ENCODE measurements at places on chromosomes 1 and 21. TPM values are rescaled to one million over a fixed set of nuclear protein-coding genes. Genes with fewer than 3 reads are reported as not detected.

Gene SLC45A1
- total RNA-seq: 4.9 TPM

DNA sequence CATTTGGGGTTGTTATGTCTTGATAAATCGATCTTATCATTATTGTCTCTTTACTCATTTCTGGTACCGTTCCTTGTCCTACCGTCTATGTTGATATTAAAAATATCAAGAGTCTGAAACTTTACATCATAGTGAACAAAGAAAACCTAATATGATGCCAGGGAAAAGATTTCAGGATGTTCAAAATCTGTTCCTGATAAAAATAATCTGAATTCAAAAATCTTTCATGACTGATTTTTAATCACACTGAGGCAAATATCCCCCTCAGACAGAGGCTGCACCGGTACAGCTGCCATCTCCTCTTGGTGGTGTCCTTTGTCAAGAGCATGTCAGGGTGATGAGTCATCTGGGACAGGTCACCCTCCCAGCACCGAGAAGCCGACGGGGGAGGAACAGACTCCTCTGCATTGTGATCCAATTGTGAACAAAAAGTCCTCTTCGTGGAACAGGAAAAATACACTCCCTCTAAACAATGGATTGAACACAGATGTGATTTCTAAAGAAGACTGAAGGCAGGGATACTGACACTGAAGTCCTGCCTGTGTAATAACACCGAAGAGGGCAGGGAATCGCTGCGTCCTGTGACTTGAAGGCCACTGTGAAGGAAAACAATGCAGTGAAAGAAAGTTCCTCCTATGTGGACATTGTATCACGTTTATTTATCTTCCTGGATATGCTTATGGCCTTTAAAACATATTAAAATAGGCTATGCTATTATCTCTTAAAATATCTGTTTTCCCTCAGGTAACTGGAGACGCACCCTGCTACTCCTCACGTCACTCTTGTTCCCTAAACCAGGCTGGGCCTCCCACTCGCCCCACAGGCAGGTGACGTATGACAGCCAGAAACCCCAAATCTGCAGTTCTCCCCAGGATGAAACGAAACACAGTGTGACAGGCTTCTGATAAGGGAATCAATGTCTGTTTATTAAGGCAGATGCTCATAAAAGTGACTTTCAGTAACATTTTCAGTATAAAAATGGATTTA, 4.3 kb upstream of the SPATC1L start:
- DNase-seq: no peak

- DNase-seq: no peak
Observed at GRCh38 chr1:41020654-41021053, 871 bp downstream of the SLFNL1 start.

DNA sequence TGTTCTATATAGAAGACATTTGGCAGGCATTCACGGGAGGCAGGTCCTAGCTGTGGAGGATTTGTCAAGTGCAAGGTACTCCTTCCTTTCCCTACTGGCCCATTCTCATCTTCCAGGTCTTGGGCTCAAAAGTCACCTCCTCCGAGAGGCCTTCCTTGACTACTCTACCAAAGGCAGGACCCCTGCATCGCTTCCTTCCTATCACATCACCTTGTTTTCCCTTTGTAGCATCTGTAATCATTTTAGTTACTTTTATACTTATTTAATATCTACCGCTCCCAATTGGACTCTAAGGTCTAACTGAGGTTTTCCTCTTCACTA, 296.8 kb upstream of the KAZN start:
- DNase-seq: no peak

DNA sequence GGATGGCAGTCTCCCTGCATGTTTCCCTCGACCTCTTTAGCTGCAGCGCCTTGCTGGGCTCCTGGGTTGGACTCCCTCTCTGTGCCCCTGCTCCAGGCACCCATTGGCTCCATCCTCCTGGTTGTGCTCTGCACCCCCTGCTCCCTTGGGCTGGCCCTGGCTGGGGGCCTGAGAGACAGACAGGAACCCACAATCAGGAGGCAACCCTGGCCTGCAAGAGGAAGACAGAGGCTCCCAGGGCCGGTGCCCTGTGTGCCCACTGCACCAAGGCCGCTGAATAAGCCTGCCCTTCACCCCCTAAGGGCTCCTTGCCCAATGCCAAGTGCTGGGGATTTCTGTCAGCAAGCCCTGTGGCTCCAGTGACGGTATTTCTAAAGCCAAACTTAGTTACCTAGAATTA, 31.5 kb upstream of the LHX4 start:
- no peak for DNase-seq

Gene LDLRAD1
- total RNA-seq: not detected

DNA sequence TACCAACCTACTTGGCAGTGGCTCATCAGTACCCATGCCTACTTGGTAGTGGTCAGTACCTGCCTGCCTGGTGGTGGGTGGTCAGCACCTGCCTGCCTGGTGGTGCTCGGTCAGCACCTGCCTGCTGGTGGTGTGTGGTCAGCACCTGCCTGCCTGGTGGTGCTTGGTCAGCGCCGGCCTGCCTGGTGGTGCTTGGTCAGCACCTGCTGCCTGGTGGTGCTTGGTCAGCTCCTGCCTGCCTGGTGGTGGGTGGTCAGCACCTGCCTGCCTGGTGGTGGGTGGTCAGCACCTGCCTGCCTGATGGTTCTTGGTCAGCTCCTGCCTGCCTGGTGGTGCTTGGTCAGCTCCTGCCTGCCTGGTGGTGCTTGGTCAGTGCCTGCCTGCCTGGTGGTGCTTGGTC, 329.6 kb downstream of the RRAGC start:
- DNase-seq: no peak

Gene KRTAP6-1
- not detected for total RNA-seq

Gene SLC9C2
- total RNA-seq: 0.93 TPM

Gene SYNJ1
- total RNA-seq: 8.6 TPM

Gene TNFRSF9
- total RNA-seq: 2.3 TPM

GRCh38 chr1:231487019-231487418, 41.5 kb upstream of the TSNAX start:
- no peak for DNase-seq

Gene OR6N1
- total RNA-seq: not detected

- no peak for DNase-seq
Observed at GRCh38 chr1:235818632-235819136, 48.0 kb downstream of the LYST start.

- DNase-seq: no peak
Observed at GRCh38 chr21:40270047-40270446, 402.8 kb downstream of the PCP4 start.

Gene LCE2C
- total RNA-seq: not detected

GRCh38 chr1:93672069-93672468, 9.6 kb downstream of the BCAR3 start:
- DNase-seq: peak; percentile 40

GRCh38 chr1:58017641-58018040, 528.9 kb downstream of the OMA1 start:
- no peak for DNase-seq

Gene CHAF1B
- 9.2 TPM for total RNA-seq

GRCh38 chr1:197876894-197877293, 25.5 kb upstream of the C1orf53 start:
- no peak for DNase-seq

GRCh38 chr1:3633344-3634058, 8.7 kb downstream of the TPRG1L start:
- no peak for DNase-seq

Gene PDZK1
- 0.64 TPM for total RNA-seq

DNA sequence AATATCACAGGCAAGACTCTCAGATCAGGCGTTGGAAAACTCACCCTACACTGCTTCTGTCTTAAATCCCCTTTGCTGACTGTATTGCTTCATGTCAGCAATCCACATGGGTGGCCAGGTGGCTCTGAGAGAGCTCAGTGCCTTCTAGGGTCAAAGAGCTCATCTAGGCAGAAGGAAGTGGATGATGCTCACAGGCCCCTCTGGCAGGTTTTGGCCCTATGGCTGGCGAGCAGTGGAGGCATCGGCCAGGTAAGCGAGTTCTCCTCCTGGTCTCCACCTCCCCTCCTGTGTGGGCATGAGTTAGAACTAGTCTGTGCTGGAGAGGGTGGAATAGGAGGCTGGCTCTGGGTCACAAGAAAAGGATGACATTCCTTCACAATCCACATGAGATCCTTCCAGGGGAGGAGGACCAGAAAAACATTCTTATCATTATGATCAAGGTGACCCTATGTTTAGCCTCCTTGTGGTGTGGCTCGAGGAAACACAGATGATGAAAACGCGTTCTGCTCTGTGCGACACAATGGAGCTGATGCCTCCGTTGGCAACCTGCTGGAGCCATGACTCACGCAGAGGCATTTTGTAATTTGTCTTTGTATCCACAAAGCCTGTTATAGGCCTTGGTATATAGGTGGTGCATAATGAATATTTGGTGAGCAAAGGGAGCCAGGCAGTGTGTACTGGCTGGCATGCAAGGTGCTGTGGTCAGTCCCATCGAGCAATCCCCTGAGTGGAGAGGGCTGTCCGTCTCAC, 264.6 kb upstream of the RAB4A start:
- no peak for DNase-seq

DNA sequence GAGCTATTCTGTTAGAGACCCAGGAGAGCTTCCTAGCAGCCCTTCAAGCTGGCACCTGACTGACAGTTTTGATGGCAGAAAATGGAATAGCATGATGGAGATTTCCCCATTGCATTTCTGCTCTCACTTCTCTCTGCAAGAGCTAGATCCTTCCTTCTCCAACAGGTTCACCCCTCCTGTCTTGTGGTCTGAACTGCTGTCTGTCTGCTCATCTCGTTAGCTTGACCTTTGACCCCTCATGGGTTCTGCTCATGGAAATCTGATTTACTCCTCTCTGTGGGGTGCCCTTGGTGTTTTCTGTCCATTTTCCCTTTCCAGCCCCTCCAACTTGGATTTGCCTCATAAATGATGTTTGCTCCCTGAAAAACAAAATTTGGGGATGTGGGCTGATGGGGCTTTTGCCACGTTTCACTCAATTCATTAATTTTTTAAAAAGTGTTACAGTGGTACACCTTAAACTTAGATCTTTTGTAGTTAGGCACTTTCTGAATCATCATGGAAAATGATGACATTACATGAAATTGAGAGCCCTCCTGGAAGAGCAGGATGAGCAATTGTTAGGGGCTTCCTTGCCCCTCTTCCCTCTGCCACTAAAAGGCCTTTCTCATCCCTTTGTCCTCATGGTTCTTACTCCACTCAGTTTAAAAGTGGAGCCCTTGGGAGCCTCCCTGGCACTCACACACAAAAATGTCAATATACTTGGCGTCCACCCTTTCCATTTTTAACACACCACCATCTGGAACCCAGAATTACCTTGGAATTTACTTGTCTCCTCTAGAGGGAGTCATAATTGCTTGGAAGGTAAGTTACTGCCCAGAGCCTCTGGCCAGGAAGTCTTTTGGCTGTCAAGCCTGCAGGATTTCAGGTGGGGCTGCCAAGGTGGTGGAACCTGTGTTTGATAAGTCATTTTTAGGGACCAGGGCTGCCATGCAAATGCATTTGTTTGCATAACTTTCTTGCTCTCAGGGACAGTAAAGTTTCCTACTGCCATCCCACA, 31.9 kb upstream of the IL19 start:
- DNase-seq: no peak

DNA sequence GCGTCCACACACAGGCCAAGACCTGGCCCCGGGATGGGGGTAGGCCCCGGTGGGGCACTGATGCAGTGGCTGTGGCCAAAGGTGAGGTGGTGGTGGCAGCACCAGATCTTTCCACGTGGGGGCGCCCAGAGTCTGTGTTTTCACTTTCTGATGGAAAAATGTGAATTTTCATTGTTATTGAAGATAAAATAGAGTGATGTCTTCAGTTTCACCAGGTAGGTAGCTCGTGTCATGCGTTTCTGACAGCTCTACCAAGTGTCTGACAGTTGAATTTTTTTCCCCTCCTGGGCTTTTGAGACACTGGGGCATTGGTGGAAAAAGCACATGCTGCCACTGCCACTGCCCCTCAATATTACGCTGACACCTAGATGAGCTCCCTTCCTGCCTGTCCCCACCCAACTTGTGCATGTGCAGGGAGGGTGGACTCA, 40.0 kb upstream of the MAGOH start:
- peak; percentile 48 for DNase-seq

Gene FOXO6
- total RNA-seq: 34.8 TPM

- DNase-seq: no peak
Observed at GRCh38 chr1:190001187-190001586, 476.5 kb downstream of the BRINP3 start.

DNA sequence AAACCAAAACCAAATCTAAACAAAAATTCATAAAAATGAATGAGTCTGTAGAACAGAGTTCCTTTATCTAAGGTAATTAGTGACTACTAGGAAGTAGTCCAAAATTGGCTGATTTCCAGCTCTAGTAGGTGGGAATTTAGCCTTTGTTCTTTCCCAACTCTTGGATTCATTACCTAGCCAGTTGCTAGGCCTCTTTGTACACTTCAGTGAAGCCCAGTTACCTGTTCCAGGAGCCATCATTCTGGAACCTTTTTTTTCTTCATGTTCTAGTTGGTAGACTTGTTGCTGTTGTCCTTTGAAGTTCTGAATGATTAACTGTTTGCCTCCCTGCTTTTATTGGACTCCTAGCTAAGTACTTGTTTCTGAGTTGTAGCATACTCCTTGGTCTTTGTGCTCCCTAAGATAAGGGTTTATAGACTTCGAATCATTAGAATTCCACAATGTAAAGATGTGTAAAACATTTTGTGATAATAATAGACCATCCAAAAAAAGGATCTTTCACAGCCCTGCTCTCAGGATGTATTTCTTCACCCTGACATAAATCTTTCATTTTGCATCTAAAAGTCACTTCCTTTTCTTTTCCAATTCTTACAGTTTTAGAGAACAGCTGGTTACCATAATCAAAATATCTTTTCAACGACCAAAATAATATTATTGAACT, 9.8 kb downstream of the PLA2G4A start:
- DNase-seq: no peak

Measured in mesothelial cell of epicardium (in vitro differentiated cells).